ENCODE measurements at places on chromosomes 4 and X. TPM values are rescaled to one million over a fixed set of nuclear protein-coding genes. Genes with fewer than 3 reads are reported as not detected.

ASMT gene
- 0.29 TPM for total RNA-seq

GRCh38 chr4:94274912-94275311 lies 67.2 kb downstream of the SMARCAD1 start:
- DNase-seq, result no peak

DNA sequence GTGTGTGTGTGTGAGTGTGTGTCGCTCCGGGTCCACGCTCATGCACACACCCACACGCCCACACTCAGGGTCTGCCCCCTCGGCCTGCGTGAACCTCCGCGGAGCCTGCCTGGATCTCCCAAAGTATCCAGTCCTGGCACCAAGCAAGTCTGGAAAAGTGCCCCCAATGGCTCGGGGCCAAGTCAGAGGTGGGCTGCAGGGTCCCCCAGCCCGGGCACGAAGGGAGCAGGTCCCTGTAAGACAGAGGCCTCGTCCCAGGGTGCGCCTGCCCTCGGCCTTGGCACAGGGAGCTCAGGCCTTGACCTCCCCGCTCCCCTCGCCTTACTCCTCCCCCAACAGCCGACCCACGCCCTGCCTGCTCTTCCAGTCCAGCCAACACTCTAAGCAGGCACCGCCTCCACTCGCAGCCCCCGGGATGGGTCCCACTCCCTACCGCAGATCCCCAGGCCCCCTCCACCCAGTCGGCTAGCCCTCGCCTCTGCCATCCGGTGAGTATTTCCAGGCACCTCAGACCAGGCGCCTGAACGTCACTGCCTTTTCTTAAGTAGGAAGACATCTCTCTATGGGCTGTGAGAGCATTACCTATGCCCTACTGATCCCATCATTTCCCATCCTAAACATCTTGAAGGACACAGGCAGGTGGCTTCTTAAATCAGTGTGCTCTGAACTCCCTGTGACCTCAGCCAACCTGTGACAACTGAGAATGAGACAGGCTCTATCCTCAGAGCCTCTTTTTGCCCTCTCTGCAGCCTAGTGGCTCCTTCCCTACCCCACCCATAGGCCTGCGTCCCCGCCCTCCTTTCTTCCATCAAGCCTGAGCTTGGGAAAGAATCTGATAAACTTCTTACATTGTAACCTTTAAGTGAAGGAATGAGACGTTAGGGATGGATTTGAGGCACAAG lies 704 bp downstream of the FAM114A1 start:
- DNase-seq, result peak; percentile 33

GRCh38 chr4:188707036-188707435 lies 567.8 kb downstream of the TRIML1 start:
- no peak for DNase-seq

TMEM175 gene
- 28.1 TPM for total RNA-seq

MEPE gene
- not detected for total RNA-seq

DNA sequence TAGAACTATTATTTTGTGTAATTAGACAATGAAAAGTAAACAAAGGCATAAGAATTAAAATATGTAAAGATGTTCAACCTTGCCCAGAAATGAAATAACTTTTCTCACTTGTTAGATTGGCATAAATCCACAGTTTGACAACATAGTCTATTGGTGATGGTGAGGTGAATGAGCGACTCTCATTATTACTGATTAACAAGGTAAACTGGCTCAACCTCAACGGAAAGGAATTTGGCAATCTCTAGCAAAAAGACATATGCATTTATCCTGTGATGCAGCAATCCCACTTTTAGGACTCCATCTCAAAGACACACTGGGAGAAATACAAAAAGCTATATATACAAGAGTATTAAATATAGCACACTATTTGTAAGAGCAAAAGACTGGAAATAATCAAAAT lies 22.3 kb downstream of the UBA6 start:
- DNase-seq, result no peak

GRCh38 chr4:8765631-8766590 lies 105.7 kb downstream of the HMX1 start:
- DNase-seq, result no peak

DNA sequence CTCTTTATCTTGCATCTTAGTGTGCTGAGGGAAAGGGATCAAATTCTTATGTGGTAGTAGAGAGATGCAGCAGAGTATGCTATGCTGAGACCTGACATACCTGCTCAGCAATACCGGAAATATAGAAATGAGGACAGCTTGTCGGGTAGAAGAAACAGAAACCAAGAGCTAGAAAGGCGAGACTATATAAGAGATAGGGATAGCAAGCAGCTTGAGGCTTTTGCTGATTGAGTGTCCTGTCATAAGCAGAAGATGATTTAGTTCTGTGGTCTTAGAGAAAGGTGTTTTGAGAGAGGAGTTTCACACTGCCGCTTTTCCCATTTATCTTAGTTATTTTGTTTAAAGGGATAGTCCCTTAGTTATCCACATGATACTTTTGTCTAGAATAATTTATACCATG lies 31.7 kb downstream of the USP9X start:
- peak; percentile 59 for DNase-seq

GPC3 gene
- total RNA-seq, result not detected

DNA sequence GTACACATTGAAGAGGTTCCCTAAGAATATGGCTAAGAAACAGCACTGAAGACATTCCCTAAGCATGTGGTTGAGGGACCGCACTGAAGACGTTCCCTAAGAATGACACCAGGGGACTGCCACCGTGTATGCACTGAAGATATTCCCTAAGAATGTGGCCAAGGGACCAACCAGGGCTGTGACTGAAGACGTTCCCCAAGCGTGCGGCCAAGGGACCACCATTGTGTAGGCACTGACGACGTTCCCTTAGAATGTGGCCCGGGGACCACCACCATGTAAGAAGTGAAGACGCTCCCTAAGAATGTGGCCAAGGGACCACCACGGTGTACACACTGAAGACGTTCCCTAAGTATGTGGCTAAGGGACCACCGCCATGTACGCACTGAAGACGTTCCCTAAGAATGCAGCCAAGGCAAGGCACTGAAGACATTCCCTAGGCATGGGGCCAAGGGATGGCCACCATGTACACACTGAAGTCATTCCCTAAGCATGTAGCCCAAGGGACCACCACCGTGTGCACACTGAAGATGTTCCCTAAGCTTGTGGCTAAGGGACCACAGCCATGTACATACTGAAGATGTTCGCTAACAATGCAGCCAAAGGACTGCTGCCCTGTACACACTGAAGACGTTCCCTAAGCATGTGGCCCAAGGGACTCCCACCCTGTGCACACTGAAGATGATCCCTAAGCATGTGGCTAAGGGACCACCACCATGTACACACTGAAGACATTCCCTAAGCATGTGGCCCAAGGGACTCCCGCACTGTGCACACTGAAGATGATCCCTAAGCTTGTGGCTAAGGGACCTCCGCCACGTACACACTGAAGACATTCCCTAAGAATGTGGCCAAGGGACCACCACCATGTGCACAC lies 22.0 kb downstream of the DHRSX start:
- DNase-seq, result no peak

GRCh38 chr4:3880615-3881120 lies 114.5 kb downstream of the ADRA2C start:
- peak; percentile 90 for DNase-seq

DNA sequence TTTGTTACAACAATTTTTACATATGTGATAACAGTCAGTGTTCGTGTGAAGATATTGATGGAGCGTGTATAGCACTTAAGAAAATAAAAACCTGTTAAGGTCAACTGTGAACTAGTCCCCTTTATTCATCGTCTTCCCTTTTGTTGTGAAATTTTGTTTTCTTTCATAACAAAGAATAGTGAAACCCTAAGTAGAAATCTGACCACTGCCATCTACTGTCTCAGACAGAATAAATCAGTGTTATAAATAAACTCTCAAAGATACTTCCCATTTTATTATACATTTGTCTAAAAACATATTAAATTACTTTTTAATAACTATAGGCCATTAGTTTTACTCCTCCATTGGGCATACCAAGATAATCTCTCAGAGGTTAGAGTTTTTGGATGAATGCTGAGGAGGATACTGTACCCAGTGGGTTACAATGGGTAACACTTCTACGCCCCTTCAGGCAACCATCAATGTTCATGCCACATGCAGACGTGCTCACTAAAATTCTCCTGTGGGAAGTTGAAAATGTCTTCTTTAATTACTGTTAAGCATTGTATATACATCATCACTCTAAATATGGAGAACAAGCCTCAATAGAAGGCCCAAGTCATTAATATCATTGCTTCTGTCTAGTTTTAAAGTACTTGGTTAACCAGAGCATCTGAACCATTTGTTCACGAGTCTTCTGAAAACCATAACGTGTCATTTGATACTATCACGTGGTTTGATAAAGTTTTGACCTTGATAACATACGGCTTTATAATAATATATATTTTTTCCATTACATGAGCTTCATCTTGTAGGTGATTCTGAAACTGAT lies 171.2 kb downstream of the TMA16 start:
- DNase-seq, result peak; percentile 74

DNA sequence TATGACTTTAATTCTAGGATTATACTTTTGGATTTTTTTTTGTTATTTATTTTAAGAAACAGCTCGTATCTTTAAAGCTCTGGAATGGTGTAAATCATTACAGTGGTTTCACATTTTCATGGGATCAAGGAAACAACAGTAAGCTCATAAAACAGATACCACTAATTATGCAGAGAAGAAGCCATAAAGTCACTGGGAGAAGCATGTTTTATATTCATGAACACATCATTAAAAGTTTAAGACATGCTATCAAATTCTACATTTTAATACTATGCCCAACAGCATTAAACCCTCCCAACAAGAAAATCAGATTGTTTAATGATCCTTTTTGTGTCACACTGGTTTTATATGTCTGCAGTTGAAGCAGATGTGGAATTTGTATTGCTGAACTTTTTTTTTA lies 149.9 kb downstream of the FBXO8 start:
- DNase-seq, result no peak

- no peak for DNase-seq
Observed at GRCh38 chr4:157195374-157195773, 25.2 kb upstream of the GRIA2 start.

DNA sequence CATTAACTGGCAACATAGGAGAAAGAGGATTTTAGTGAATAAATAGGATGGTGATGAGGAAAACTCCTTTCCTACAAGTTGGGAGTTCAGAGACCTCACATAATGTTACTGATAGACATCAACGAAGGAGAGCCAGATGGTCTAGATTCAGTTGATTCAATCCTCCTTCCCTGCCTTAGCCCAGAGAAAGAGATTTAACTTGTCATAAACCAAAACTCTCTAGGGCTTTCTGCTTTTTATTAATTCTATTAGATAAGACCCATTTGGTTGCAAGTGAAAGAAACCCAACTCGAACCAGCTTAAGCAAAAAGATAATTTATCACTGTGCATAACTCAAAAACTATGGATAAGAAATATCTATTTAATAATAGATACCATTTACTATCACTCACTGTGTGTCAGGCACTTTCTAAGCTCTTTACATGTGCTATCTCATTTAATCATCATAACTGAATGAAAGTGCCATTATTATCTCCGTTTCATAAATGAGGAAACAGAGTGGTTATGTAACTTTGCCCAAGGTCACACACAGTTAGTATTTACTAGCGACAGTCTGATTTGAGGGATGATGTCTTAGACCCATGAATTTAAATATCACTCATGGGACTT lies 4.3 kb upstream of the UNC5C start:
- DNase-seq, result no peak

- DNase-seq, result no peak
Observed at GRCh38 chr4:54728368-54728767, 70.6 kb downstream of the KIT start.

DUSP9 gene
- total RNA-seq, result not detected

DNA sequence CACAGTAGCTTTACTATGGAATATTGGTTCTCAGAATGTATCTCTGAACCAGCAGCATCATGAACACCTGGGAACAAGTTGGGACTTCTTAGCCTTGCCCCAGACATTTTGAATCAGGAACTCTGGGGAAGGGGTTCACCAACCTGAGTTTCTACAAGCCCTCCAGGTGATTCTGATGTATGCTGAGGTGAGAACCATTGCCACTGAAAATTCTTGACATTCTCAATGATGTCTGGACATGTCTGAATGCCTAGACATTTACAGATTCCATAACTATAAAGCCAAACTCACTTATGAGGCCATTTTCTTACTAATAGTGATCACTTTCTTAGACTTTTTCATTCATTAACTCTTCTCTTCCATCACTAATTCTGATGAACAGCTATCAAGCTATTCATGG lies 389.4 kb upstream of the FTHL17 start:
- no peak for DNase-seq

PDCL2 gene
- not detected for total RNA-seq

GRCh38 chrX:127877318-127877717 lies 174.9 kb downstream of the ACTRT1 start:
- DNase-seq, result no peak

DNA sequence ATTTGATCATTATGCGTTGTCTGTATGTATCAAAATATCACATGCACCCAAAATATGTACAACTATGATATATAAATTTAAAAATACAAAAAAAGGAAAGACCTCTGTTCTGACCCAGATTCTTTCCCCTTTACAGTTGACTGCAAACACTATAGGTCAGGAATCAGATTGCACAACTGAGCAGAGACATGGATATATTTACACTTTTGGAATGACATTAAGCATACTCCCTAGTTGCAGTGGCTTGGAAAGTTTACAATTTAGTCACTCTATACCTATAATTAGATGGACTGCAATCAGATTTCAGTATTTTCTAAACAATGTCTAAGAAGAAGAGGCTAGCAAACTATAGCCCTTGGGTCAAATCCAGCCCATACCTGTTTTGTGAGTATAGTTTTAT lies 98.5 kb upstream of the INPP4B start:
- DNase-seq, result no peak

DNA sequence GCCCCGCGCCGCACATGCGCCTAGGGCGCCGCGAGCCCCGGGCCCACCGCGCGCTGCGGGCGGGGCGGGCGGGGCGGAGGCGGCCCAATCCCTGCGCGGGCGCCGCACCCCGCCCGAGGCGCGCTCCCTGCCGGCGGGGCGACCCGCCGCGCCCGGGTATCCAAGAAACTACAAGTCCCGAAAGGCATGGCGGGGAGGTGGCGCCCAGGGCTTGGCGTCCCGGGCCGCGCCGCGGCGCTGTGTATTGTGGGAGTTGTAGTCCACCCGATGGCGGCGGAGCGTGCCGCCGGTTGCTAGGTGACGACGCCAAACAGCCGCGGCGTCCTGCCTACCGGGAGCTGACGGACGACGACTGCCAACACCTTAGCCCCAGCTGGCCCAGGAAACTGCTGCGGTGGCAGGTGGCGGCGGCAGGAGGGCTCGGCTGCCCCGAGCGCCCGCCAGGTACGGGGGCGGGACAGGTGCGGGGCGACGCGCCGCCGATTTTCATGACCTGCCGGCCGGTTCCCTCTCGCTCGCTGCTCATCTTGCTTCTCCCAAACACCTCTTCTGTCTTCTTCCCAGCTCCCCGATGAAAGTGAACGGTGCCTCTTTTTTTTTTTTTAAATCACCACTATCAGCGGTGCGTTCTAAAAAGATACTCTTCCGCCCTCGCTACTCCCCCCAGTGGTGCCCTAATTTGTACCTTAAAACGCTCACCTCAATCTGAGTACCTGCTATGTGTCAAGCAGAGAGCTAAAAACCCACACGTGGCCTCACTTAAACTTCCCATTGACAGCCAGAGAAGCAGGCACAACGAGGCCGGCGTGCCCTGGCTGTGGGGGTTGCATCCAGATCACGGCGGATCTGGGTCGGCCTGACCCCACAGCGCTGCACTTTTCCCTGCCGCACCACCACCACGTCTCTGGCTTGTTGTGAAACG lies at the start of gene CFAP99:
Gene CFAP99 (plus strand): TSS at position 306 of the 922 bp plus-strand sequence.
- peak; percentile 98 for DNase-seq

WDFY3 gene
- total RNA-seq, result not detected

GRCh38 chrX:135484641-135485289 lies 35.7 kb upstream of the INTS6L start:
- DNase-seq, result peak; percentile 63

Measured in Karpas-422 (cell line).